Calu3 (cell line): ENCODE measurements at places on chromosomes 7 and 10. TPM values are rescaled to one million over a fixed set of nuclear protein-coding genes. Genes with fewer than 3 reads are reported as not detected.

GRCh38 chr7:103346396-103346795 is 1.0 kb upstream of the PSMC2 start:
- no peak for DNase-seq

- peak; percentile 11 for DNase-seq
These were observed 111.9 kb downstream of the GRID1 start for GRCh38 chr10:86254526-86255174.

GRCh38 chr7:47197486-47197885 is 384.4 kb downstream of the TNS3 start:
- DNase-seq = no peak

HOXA7 gene
- not detected in 2 replicates for total RNA-seq

- no peak for DNase-seq
These were observed 6.4 kb downstream of the USP54 start for GRCh38 chr10:73584737-73585136.

KCTD7 gene
- 4.3 and 5.5 TPM in 2 replicates for total RNA-seq
